Activated CD4-positive, alpha-beta T cell treated with anti-CD3 and anti-CD28 coated beads, Interleukin-2, amount 10 ng/mL, durations not matched to agents 24 days and 14 days (primary cell): ENCODE measurements at places on chromosomes 11 and 22. TPM values are rescaled to one million over a fixed set of nuclear protein-coding genes. Genes with fewer than 3 reads are reported as not detected.

The OR4A16 gene
- not detected in 2 replicates for total RNA-seq

The RFPL3 gene
- not detected in 2 replicates for total RNA-seq

The PATE4 gene
- total RNA-seq: not detected in 2 replicates

The C1QTNF5 gene
- not detected in 2 replicates for total RNA-seq

The CRYBB3 gene
- total RNA-seq: 0.49 TPM in 1 of 2 replicates, not detected in the other

The PRAME gene
- total RNA-seq: not detected in 2 replicates

The TRIM6 gene
- 0.14 and 0.62 TPM in 2 replicates for total RNA-seq

The SOX6 gene
- total RNA-seq: not detected in 2 replicates

GRCh38 chr11:12556155-12556554 lies 118.1 kb upstream of the TEAD1 start:
- H3K27ac ChIP-seq: no peak overlapping the region
- no peaks in the 10 kb centered on the region for H3K4me1 ChIP-seq
- H3K4me3 ChIP-seq: no peak overlapping the region
- peaks cover 13% of the 10 kb centered on the region for H3K27me3 ChIP-seq
- no peak for DNase-seq
- no peaks in the 10 kb centered on the region for H3K36me3 ChIP-seq

DNA sequence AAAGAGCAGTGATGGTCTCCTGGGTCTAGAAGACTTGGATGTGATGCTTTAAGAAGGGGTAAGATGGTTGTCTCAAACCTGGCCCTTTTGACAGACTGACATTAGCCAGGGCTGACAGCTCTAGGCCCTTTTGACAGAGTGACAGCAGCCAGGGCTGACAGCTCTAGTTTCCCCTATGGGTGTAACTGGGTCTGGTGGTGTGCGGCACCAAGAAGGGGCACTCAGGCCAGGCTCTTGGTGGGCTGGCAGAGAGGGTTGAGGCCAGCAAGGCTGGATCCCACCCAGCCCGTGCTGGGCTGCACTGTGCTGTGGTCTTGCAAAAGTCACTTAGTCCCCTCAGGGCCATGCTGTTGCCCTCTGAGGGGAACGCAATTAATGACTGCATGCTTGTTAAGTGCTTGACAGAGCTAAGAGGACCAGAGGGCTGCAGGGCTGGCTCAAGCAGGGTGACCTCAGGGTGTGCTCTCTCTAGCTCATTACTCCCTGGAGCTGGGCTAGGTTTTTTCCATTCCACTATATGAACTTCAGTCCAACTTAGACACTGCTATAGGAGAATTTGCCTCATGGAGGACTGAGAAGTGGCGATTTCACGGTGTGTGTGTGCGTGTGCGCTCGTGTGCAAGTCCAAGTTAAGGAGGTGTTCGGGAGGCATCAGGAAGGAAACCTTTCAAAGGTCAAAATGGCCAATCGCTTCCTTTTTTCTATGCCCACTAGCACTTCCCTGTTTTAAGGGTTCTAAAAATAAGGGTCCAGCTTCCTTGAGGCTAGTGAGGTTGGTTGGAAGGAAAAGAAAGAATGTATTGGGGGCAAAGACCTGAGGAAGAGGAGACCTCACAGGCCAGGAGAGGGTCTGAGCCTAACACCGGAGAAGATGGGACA lies 4.4 kb downstream of the UBASH3B start:
- peaks cover 5% of the 10 kb centered on the region for H3K36me3 ChIP-seq
- no peak for DNase-seq
- no peak overlapping the region for H3K4me3 ChIP-seq
- H3K27me3 ChIP-seq: peaks cover 29% of the 10 kb centered on the region
- H3K27ac ChIP-seq: no peak overlapping the region
- peaks cover 15% of the 10 kb centered on the region for H3K4me1 ChIP-seq

DNA sequence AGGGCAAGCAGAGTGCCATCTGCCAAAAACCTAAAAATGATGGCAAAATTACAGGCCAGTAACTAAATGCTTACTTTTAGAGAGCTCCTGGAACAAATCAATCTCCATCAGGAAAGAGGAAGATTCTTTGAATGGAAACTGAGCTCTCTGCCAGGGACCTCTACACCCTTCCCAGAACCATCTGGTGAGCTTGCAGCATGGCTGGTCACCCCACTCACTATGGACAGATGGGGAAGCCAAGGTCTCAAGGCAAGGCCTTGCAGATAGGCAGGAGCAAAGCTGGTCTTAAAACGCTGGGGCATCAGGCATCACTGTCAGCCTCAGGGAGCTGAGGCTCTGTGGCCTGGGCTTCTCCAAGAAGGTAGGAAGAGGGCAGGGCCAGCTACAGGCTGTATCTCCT lies 36.2 kb downstream of the SERGEF start:
- H3K27me3 ChIP-seq: no peaks in the 10 kb centered on the region
- peaks cover 12% of the 10 kb centered on the region for H3K36me3 ChIP-seq
- no peak for DNase-seq
- H3K4me3 ChIP-seq: no peak overlapping the region
- H3K27ac ChIP-seq: no peak overlapping the region

DNA sequence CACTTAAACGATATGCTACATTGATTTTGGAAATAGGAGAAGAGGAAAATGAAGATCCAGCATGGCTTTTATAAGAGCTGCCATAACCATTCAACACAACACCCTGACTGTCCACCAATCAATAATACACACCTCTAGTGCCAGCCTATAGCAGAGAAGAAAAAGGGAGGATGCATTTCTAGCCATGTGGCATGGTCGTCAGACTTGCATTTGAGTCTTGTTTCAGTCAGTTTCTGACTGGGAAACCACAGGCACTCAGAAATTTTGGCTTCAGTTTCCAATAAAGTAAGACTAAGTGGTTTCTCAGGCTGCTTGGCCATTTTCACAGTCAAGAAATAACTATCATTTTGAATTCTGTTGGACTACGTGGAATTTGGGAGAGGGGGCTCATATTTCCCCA lies 523.5 kb upstream of the LRRC4C start:
- no peak overlapping the region for H3K27ac ChIP-seq
- no peak overlapping the region for H3K4me3 ChIP-seq
- H3K36me3 ChIP-seq: no peaks in the 10 kb centered on the region
- no peaks in the 10 kb centered on the region for H3K27me3 ChIP-seq

DNA sequence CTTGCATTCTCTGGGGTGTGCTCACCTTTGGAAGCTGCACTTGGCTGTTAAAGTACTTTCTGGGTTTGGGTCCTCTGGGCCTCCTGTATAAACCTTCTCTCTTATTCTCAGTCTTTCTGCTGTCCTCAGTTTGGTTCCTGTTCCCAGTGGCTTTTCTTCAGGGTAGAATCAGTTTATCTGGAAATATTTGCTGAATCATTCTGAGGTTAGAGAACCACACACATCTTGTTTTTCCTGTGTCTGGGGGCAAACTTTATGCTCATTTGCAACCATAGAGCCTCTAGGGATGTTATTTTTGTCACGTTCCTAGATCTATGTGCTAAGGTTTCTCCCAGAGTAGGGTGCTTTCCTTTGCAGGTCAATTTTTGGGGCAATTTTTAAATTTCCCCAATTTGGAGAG lies 224.3 kb upstream of the C11orf87 start:
- H3K4me3 ChIP-seq: no peak overlapping the region
- no peaks in the 10 kb centered on the region for H3K4me1 ChIP-seq
- H3K27ac ChIP-seq: no peak overlapping the region
- H3K27me3 ChIP-seq: no peaks in the 10 kb centered on the region
- no peak for DNase-seq
- no peaks in the 10 kb centered on the region for H3K36me3 ChIP-seq

DNA sequence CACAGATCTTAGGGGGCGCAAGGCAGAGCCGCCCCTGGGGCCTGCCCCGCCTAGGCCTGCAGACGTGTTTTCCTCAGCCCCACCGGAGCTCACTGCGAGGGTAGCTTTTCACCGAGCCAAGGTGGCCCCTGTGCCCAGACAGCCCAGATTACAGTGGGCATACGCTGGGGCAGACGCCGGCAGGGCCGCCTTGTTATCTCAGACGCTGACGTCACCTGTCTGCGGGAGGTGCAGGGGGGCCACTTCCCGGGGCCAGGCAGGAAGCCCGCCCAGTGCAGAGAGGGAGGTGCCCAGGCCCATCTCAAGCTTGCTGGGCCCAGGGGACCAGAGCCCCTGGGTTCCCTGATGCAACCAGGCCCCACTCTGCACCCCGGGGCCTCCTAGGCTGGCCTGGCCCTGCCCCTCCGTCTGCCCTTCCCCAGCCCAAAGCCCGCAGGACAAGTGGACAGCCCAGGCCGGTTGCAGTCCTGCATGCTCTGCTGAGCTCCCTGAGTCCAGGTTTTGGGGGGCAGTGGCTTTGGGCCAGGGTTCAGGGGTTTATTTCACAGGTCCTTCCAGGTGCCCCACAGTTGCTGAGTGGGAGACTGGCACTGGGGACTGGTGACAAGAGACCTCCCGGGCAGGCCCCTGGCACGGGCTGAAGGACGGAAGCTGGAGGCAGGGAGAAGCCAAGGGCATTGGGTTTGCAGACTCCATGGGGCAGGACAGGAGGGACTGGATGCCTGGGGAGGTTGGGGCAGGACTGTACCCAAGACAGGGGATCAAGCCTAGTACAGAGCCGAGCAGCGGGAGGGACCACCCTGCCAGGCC lies 38.6 kb downstream of the IGF2 start:
- H3K27ac ChIP-seq: no peak overlapping the region
- DNase-seq: no peak
- no peak overlapping the region for H3K4me3 ChIP-seq
- H3K36me3 ChIP-seq: no peaks in the 10 kb centered on the region
- H3K4me1 ChIP-seq: no peaks in the 10 kb centered on the region
- peaks cover 2% of the 10 kb centered on the region for H3K27me3 ChIP-seq

- H3K4me1 ChIP-seq: no peaks in the 10 kb centered on the region
- DNase-seq: no peak
- no peaks in the 10 kb centered on the region for H3K27me3 ChIP-seq
- no peak overlapping the region for H3K27ac ChIP-seq
Observed at GRCh38 chr11:131402040-131402439, 31.6 kb downstream of the NTM start.

DNA sequence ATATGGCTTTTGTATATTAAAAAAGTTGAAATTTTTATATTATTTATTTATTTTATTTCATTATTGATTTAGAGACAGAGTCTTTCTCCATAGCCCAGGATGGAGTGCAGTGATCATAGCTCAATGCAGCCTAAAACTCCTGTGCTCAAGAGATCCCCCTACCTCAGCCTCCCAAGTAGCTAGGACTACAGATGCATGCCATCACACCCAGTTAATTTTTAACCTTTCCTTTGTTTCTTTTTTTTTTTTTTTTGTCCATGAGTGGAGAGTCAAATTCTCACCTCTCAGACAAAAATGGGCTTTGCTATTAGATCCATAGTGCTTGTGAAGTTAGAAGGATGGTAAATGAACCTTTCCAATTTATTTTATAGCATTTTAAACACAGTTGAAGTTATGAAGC lies 182.5 kb downstream of the SOX6 start:
- H3K27me3 ChIP-seq: no peaks in the 10 kb centered on the region
- DNase-seq: no peak
- H3K27ac ChIP-seq: no peak overlapping the region
- H3K4me3 ChIP-seq: no peak overlapping the region
- no peaks in the 10 kb centered on the region for H3K4me1 ChIP-seq

- peaks cover 2% of the 10 kb centered on the region for H3K4me1 ChIP-seq
- no peak for DNase-seq
- no peak overlapping the region for H3K27ac ChIP-seq
- no peak overlapping the region for H3K4me3 ChIP-seq
- no peaks in the 10 kb centered on the region for H3K36me3 ChIP-seq
Observed at GRCh38 chr22:23053051-23053707, 17.1 kb upstream of the GNAZ start.

DNA sequence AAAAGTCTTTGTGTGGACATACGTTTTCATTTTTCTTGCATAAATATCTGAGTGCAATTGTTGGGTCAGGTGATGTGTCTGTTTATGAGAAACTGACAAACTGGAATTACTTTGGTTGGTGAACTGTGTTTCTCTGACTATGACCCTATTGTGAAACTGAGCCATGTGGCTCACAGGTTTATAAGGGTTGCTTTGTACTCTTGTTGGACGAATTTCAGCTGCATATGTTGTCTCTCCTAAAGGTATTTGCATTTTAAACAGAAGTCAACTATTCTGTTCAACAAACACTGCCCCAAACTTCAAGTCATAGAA lies 34.4 kb upstream of the RASD2 start:
- no peak for DNase-seq
- H3K4me1 ChIP-seq: no peaks in the 10 kb centered on the region
- H3K4me3 ChIP-seq: no peak overlapping the region
- no peaks in the 10 kb centered on the region for H3K36me3 ChIP-seq
- peaks cover 15% of the 10 kb centered on the region for H3K27me3 ChIP-seq

- H3K4me3 ChIP-seq: no peak overlapping the region
- no peak overlapping the region for H3K27ac ChIP-seq
- H3K4me1 ChIP-seq: peaks cover 3% of the 10 kb centered on the region
- H3K27me3 ChIP-seq: peaks cover 4% of the 10 kb centered on the region
- DNase-seq: no peak
Observed at GRCh38 chr11:62958547-62959421, 26.0 kb downstream of the SLC22A6 start.

DNA sequence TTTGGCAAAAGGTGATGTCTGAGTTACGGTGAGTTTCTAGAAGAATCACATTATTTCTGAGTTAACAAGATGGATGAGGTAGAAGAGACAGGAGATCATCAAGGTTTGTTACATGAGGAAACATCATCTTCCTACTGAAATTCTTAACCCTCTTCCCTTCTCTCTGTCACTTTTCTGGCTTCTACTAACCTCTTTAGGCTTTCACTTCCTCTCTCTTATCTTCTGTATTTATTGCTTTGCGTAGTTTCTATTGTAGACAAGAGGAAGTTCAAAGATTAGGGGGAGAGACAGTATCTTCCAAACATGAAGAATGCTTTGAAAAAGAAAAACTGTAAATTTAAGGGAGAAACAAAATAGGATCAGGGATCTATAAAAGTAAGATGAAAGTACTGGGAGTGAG lies 75.4 kb downstream of the TRPC6 start:
- H3K4me1 ChIP-seq: no peaks in the 10 kb centered on the region
- no peaks in the 10 kb centered on the region for H3K27me3 ChIP-seq
- H3K36me3 ChIP-seq: no peaks in the 10 kb centered on the region
- DNase-seq: no peak

DNA sequence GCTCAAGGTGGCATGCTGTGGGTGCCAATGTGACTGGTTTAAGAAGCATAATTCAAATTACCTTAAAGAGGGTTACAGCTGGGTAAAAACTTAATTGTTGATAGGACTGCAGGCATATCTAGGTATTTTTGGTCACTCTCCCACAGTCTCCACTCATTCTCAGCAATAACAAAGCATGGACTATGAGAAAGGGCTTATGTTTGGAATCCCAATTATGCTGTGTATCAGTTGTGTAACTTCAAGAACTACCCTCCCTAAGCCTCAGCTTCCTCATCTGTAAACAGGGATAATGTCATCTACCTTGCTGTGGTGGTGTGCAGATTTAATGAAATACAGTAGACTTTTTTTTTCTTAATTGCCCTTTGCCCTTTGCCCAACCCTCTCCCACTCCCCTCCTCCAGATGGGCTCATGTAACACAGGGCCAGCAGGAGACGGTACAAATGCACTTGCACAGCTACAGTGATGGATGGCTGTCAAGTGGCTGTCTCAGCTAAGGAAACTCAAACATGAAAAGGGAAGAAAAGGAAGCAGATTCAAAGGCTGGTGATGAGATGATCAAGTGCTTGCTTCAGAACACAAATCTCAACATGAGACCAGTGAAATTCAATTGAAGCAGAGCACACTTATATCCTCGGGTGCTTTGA lies 37.6 kb downstream of the MAP6 start:
- no peak overlapping the region for H3K4me3 ChIP-seq
- H3K4me1 ChIP-seq: no peaks in the 10 kb centered on the region
- H3K27ac ChIP-seq: no peak overlapping the region
- peak; percentile 45 for DNase-seq

- no peak overlapping the region for H3K4me3 ChIP-seq
- H3K27me3 ChIP-seq: no peaks in the 10 kb centered on the region
- peak; percentile 87 for DNase-seq
- H3K36me3 ChIP-seq: peaks cover 32% of the 10 kb centered on the region
- peaks cover 11% of the 10 kb centered on the region for H3K4me1 ChIP-seq
Observed at GRCh38 chr11:46369458-46370152, 11.9 kb upstream of the MDK start.
